ENCODE measurements at places on chromosomes 16 and 17.

- peak; percentile 60 for DNase-seq
Measured at GRCh38 chr16:13453325-13453724, 466.6 kb upstream of the ERCC4 start.

GRCh38 chr17:75864448-75864871, 9.3 kb upstream of the WBP2 start:
- peak; percentile 60 for DNase-seq

GRCh38 chr17:19339341-19339815, 23.1 kb downstream of the B9D1 start:
- no peak for DNase-seq

GRCh38 chr17:67751101-67752074, 33.7 kb downstream of the NOL11 start:
- DNase-seq: no peak

DNA sequence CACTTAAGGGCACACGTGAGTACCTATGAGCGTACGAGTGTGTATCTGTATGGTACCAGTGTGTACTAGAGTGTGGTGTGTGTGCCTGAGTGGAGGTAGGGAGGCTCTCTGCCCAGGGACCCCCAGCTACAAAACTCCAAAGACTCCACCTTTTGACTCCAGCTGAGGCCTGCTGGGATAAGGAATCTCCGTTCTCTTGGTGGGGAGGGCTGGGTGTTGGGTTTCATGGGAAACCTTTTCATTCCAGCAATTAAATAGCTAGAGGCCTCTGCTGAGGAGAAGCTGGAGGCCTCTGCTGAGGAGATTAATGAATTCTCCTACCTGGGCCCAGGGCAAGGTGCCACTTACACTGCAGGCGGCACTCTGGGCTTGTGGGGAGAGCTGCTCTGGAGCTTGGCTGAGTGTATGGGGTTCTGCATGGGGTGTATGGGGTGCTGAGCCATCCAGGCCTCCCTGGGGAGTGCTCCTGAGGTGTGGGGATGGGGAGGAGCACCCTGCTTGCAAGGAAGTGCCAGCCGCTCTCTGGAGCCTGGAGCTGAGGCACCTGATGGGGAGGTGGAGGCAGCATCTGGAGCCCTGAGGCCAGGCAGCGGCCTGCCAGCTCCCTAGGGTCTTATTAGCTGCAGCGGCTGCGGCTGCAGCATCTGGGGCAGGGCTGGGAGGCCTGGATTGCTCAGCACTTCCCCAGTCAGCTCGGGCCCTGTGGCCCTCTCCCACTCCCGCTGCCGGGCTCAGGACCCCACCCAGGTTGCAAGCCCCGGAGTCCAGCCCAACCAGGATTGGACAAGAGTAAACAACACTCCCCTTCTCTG, 4.6 kb downstream of the ANKRD13B start:
- no peak for DNase-seq

- no peak for DNase-seq
Measured at GRCh38 chr17:43873091-43873490, 26.1 kb downstream of the CD300LG start.

GRCh38 chr16:24839347-24839972, 6.3 kb upstream of the SLC5A11 start:
- no peak for DNase-seq

GRCh38 chr17:30361766-30362279, 16.9 kb upstream of the CPD start:
- no peak for DNase-seq

GRCh38 chr17:73976676-73977521, 226.6 kb upstream of the RPL38 start:
- DNase-seq: peak; percentile 44

DNA sequence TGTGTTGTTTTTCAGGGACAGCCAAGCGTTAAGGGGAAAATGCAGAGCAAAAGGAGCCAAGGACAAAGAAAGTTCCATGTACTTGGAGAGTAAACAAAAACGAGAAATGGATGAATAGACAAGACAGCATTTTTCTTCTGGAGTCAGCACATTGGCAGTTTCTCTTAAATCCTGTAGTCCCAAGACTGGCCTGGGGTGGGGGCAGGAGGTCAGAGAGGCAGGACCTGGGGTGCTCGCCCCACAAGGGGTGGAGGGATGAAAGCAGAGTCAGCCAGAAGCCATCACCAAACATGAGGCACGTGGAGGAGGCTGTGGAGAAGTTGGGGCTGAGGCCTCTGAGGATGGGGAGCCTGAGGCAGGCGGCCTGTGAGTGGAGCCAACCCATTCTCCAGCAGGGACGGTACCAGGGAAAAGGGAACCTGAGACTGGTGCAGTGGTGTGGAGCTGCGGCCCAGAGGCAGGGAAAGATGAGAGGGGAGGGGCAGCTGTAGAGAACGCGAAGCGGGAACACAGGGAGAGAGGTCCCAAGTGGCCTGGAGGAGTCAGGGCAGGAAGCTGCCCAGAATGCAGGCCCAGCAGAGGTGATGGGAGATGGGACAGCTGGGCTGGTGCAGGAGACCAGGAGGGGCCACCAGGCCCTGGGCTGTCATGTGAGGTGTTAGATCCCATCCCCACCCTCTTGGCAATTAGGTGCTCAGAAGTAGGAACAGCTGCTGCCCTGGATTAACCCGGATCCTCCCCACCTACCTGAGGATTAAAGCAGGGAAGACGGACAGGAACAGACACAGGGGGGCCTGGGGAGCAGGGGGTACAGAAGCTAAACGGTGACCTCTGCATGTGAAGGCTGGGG, 3.3 kb downstream of the TLCD3B start:
- no peak for DNase-seq

DNA sequence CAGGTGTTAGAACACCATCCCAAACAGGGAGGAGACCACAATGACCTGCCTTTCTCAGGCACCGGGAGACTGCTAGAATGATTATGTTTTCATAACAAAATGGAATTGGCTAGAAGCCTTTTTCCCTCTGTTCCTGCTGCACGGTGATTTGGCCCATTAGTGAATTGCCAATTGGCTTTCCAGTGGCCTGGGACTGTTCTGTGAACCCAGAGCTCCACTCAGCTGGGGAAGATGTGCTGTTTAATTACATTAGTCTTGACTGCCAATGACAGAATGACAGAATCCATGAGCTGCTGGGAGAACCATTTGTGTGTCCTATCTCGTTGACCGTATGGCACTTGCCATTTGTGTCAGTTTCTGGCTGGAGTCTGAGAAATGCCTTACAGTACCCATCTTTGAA, 242.9 kb downstream of the CDH11 start:
- DNase-seq: no peak

DNA sequence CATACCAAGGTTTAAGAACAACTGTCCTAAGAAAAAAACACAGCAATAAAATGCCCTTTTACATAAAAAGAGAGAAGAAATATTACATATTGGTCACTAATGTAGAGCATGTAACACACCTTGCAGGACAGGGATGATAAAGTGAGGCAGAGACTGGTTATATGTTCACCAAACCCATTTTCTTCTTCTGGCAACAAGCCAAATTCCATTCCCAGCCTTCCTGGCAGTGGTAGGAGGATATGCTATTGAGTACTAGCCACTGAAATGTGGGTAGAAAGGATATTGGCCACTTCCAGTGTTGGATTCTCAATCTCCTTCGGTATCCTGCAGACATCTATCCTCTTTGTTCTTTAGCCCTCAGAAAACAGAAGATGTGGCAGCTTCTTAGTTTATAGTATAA, 105.2 kb upstream of the SHISA6 start:
- DNase-seq: no peak

- DNase-seq: no peak
Measured at GRCh38 chr16:19872179-19872863, 12.3 kb downstream of the GPRC5B start.

GRCh38 chr17:60802377-60802776, 124.7 kb downstream of the BCAS3 start:
- no peak for DNase-seq

GRCh38 chr17:13256545-13256944, 238.7 kb upstream of the ELAC2 start:
- DNase-seq: no peak

GRCh38 chr17:4998027-4998731, 429 bp downstream of the KIF1C start:
- no peak for DNase-seq

DNA sequence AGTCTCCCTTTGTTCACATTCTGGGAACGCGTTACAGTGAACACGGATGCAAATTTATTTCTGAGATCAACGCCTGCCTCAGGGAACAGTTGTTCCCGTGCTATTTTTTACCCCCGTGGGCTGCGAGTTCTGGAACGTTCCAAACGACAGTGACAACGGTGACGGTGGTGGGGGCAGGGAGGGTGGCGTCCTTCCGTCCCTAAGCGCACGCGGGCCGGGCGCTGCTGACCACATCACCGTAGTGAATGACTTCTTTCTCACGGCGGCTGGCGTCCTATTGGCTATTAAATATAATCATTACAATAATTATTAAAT, 45.1 kb upstream of the SSTR5 start:
- no peak for DNase-seq

DNA sequence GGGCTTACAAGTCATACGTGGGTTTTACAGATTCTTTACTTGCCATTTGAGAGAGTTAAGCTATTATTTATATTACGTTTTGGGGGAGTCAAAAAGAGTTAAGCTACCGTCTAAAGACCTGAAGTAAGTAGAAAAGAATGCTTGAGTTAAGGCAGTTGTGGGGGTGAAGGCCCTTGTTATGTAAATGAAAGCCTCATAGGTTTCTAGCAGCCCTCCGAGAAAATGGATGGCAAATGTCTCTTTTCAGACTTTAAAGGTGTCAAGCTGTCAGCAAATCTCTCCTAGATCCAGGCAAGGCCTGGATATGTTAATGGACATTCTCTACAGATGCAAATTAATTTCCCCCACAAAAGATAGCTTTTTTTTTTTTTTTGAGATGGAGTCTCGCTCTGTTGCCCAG, 7.2 kb upstream of the EIF4A3 start:
- no peak for DNase-seq

- no peak for DNase-seq
Measured at GRCh38 chr17:1224330-1224729, 44.5 kb upstream of the ABR start.

DNA sequence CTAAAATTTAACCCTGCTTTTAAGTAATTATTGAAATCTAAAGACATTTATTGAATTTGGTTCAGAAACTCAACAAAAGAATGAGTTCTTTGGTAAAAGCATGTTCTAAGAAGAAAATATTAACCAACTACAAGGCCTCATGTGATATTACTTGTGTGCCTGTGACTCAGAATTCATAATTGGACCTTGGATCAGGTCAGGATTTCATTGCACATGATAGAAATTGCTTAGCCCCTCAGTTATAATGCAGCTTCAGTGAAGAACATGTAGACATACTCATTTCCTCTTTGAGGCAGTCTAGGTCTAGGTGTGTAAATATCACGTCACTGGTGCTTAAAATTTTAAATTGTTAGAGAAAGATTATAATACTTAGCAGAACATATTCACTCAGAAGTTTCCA, 410.0 kb upstream of the SOX9 start:
- no peak for DNase-seq

GRCh38 chr17:51133365-51133764, 12.7 kb upstream of the SPAG9 start:
- DNase-seq: no peak

DNA sequence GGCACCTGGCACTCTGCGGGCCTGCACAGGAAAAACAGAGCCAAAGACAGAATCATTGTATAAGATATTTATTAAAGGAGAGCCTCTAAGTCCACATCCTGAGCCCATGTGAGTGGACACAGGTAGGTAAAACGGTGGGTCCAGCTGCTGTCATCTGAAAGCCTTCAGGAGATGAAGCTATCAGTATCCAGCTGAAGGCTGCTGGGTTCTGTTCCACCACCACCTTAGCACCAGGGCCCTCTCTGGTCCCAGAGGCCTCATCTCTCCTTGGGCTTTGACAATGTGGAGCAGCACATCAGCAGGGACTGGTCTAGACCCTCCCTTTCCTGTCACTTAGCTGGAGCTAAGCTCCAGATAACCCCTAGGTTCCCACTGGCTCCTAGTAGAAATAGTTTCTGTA, 7.3 kb downstream of the TMEM106A start:
- DNase-seq: no peak

- no peak for DNase-seq
Measured at GRCh38 chr17:79114458-79115301, 40.1 kb downstream of the ENGASE start.

DNA sequence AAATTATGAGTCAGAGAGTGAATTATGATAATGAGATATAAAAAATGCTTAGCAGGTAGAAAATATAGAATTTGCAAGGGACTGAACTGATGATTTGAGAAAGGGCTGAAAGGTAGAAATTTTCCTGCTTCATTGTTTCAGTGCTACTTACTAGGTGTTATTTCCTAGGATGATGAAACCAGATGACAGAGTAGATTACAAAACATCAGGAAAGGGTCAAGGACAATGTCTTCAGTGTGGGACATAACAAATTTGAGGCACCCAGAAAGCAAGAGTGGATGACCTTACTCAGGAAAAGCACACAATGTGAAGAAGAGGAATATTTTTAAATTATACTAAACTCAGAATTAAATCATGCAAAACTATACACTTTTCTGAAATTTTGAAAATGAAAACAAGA, 102.1 kb downstream of the SHCBP1 start:
- no peak for DNase-seq

DNA sequence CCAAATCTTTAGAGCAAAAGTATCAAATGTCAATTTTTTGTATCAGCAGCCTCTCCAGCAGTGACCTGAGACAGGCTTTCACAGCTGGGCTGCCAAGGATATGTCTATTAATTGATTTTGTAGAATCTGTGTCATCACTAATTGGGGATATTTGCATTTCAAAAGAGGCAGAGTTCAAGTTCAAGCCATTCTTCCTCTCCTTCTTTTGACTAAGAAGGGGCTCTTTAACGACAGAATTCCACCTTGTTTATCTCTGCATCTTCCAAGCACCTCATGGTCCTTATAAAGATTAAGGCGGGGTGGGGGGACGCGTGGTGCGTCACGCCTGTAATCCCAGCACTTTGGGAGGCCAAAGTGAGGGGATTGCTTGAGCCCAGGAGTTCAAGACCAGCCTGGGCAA, 15.2 kb upstream of the BHLHA9 start:
- DNase-seq: no peak

- no peak for DNase-seq
Measured at GRCh38 chr17:32623196-32623595, 136.4 kb downstream of the CDK5R1 start.

GRCh38 chr17:17351901-17352781, 49.0 kb downstream of the NT5M start:
- DNase-seq: no peak

DNA sequence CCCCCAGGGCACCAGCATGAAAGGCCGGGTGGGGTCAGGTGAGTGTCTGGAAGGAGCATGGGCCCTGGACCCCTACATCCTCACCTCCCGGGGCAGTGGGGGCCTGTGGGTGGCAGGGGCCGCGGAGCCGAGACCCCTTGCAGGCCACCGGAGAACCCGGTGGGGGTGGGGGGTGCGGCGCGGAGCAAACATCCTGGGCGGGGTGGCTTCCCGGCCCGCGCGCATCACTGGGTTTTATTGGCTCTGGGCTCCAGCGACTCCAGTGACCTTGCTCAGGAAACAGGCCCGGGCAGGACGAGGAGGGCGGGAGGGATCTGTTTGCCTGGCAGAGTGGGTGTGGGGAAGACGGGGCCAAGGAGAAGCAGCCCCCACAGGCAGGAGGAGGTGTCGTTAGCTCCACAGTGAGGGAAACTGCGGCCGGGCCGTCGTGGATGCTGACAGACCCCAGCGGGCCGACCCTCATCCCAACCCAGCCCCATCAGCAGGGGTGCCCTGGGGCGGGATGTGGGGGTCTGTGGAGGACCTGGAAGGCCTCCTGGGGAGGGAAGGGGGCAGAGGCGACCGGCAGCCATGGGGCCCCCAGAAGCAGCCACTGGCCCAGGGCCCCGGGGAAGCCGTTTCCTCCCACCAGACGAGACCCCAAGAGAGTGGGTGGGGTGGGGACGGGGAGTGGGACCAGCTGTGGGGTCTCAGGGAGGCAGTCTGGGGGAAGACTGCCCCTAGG, 10.6 kb downstream of the SSTR5 start:
- no peak for DNase-seq

GRCh38 chr16:82042846-82043245, 7.8 kb downstream of the HSD17B2 start:
- peak; percentile 51 for DNase-seq

All from fibroblast of upper back skin (primary cell).